ENCODE measurements at places on chromosomes 7 and 10. TPM values are rescaled to one million over a fixed set of nuclear protein-coding genes. Genes with fewer than 3 reads are reported as not detected.

Gene CUBN
- 2.7 TPM for total RNA-seq

Gene INMT
- 0.99 TPM for total RNA-seq

Gene WDFY4
- total RNA-seq = 2.9 TPM

Gene ZNF425
- total RNA-seq = 0.91 TPM

Gene AGR2
- not detected for total RNA-seq

Gene TMEM243
- total RNA-seq = 54.3 TPM

Gene CAV2
- total RNA-seq = not detected

Gene PRPS1L1
- total RNA-seq = not detected

Gene TDRD1
- total RNA-seq = 0.35 TPM

Gene VPS37D
- 0.68 TPM for total RNA-seq

Gene CTAGE15
- total RNA-seq = not detected

Gene CADPS2
- total RNA-seq = not detected

Gene GIMAP5
- 139 TPM for total RNA-seq

All from activated naive CD4-positive, alpha-beta T cell treated with anti-CD3 and anti-CD28 coated beads, Interleukin-2, amount 10 ng/mL, durations not matched to agents 5 hours and 36 hours (primary cell).